ENCODE measurements at places on chromosomes 2 and 18.

DNA sequence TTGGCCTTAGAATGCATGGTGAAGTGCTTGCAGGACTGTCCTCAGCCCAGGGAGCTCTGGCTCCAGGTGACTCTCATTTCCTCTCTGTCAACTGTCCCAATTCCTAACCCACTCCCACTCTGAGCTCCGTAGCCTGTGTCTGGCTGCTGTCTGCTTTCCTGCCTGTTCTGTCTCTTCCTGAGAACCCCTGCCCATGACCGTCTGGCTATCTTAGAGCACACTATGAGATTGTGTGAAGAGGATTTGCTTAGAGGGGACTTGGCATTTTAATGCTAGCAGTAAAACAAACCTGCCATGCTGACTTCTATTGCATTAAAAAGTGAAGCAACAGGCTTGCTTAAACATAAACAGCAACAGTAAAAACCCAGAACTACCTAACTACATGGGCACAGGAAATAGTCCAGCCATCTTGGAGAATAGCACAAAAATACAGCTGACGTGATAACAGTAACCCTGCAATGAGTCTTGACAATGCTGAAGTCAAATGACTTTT, 234.7 kb downstream of the PRKCE start:
- no peak for DNase-seq

DNA sequence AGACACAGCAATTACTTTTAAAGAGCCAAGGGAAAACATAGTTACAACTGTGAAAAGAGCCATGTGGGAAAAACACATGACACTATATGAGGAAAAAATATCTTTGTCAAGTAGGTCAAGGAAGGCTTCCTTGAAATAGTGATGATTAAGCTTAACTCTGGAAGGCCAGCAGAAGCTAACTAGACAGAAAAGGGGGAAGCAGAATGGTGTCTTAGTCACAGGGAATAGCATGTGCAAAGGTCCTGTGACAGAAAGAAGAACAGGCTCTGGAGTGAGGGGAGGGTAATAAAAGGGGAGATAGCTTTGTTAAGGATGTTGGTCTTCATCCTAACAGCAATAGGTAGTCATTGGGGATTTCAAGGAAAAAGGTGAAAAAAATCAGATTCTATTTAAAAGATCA, 64.0 kb downstream of the ARHGAP25 start:
- no peak for DNase-seq

DNA sequence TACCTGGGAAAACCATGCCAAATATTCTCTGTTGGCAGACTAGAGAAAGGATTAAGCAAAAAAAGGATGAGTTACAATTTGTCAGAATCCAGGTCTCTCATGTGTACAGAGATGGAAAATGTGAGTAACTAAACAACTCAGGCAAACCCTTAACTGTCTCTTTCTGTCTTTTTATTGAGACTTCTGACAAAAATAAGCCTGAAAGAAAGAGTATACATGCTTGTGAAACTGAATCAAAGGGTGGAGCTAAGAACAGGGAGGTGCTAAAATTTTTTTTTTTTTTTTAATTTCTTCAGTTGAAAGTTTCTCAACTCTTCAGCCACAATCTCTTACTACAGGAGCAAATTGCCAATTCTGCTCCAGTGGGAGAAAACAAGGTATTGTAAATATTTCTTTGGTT, at the start of gene SERPINB10:
SERPINB10 (plus strand) TSS at position 295 of the 400 bp plus-strand sequence. CDS start 7,553 bp downstream, outside the sequence.
- no peak for DNase-seq

DNA sequence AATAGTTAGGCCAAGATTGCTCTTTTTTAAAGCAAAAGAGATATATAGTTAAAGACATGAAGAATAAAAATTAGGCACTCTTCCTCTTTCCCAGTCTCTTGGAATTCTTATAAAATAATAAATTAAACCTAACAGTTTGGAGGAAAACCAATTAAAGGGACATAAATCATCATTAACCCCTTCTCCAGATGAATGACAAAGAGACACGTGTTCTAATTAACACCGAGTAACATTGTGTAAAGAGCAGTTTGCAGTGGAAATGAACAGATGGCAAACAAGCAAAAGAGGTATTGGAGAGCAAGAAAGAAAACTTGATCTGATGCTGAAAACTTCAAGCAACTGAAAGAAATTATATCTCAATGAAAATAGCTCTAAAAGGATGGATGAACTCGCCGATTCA, 48.4 kb downstream of the BCL2 start:
- no peak for DNase-seq

DNA sequence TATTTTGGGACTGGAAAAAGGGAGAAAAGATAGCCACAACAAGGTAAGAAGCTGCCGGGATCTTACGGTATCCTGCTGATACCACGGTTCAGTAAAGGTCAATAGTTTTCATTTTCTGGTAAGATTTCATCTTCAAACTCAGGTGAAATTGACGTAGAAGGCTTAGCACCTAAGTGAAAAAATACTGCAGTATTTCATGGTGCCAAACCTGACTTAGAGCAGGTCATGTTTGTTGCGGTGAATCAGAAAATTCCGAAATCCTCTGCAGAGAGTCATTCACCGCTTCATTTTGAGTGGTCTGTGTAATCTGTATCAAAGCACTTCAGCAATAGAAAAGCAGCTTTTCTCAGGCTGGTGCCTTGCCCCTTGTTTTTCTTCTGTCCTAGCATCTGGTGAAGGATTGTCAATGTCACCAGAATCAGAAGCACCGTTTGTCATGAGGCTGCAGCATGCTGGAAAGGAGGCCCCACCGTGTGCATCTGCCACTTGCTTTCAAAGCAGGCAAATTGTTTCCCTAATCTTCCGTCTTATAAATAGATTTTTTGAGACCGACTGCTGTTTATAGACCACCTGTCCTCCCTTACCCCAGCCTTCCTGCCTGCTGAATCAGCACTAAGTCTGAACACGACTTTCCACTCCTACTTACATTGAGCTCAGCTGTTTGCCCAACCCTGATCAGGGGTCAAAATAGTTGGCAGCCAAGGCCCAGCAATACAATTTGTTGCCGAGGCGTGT, 156.3 kb downstream of the EML6 start:
- DNase-seq: no peak

GRCh38 chr2:215391531-215391930, 44.3 kb downstream of the FN1 start:
- no peak for DNase-seq

DNA sequence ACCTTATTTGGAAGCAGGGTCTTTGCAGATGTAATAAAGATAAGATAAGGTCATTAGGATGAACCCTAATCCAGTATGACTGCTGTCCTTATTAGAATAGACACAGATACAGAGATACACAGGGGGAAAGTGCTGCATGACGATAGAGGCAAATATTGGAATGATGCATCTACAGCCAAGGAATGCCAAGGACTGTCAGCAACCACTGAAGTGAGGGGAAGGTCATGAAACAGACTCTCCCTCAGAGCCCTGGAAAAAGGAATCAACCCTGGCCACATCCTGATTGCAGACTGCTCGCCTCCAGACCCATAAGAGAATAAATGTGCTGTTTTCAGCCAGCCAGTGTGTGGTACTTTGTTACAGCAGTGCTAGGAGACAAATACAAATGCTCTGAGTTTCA, 14.8 kb downstream of the TMEM237 start:
- no peak for DNase-seq

DNA sequence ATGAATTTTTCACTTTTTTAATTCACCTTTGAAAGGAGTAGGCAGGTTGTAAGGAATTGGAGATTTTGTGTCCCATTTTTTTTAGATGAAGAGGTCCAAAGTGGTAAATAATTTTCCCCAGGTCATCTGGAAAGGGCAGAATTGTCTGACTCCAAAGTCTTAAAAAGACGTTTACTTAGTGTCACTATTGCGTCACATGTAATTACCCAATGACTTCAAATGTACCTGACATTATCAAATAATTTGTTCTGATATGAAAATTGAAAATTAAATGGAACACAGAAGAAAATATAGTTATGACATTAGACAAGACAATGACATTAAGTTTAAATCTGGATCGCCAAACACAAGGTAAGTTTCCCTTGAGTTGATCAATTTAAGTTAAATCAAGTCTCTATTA, 24.2 kb upstream of the NBEAL1 start:
- DNase-seq: no peak

DNA sequence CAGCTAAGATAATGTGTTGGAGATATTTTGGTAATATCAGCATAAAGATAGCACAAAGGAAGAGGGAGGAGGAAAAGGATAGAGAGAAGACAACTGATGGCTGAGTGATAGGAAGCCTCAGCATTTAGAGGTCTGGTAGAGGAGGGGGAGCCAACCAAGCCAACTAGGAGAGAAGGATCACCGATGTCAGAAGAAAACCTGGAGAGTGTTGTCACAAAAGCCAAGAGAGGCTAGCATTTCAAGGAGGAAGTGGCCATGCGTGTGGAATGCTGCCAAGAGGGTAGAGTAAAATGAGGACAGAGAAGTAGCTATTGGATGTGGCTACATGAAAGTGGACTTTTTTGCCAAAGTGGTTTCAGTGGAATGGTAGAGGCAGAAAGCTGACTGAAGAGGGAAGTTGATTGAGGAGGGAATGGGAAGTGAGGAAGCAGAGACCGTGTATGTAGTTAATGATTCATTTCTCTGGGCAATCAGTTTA, 34.3 kb downstream of the LCLAT1 start:
- DNase-seq: no peak

- DNase-seq: no peak
Measured at GRCh38 chr2:105224444-105224843, 17.1 kb upstream of the GPR45 start.

DNA sequence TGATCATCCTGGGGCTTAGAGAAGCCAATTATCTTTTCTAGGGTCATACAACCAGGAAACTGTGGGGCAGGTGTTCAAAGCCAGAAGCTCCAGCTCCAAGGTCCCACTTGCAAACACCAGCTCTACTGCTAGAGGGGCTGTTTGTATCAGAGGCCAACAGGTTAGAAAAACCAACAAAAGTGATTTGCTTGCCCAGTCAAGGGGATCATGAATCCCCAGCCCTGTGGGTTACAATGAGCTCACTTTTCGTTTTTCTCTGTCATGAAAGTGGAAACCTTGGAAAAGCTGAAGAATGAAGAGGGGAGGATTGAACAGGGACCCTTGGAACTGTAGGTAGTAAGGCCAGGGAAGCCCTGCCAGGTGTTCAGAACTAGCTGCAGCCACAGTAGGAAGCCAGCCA, 119.2 kb downstream of the SPP2 start:
- no peak for DNase-seq

GRCh38 chr18:3401669-3402620, 48.0 kb upstream of the TGIF1 start:
- no peak for DNase-seq

DNA sequence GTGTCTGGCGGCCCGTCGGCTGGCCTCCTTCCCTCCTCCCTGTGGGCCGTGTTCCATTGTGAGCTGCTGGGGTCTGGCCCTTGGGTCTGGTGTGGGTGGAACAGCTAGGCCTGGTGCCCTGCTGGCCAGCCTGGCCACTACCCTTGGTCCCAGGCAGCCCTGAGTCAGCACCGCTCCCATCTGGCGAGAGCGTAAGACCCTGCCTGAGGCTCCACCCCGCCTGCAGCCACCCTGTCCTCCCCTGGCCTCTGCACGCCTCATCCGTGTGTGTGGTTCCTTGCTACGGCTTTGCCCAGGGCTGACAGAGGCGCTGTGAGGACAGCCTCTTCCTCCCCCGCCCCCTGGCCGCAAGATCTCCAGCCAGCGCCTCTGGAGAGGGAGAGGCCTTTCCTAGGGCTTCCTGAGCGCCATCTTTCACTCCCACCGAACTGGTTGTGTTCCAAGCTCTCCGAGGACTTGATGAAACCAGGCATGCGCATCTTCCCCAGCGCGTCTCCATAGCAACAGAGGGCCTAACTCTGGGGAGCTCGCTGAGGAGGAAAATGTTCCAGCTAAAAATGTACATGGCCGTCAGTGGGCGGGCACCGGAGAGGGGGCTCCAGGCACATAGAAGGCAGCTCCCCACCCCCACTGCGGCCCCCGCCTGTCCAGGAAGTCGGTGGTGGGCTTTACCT, 83.0 kb downstream of the STPG4 start:
- no peak for DNase-seq

- no peak for DNase-seq
Measured at GRCh38 chr2:119463990-119464389, 32.3 kb downstream of the TMEM37 start.

DNA sequence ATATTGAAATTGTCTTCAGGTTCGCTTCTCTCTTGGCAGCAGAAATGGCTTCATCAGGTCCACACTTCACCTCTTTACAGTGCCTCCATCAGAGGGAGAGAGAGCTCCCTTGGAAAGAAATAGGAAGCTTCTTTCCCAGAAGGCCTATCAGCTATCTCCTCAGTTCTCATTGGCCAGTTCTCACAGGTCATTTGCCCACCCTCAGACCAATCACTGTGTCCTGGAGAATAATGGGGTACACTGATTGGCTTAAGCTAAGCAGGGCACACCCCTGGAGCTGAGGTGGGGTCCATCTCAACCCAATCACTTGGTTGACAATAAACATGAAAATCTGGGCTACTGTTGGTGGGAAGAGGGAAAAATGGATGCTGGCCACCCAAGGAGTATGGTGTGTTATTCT, 5.2 kb downstream of the GNLY start:
- no peak for DNase-seq

DNA sequence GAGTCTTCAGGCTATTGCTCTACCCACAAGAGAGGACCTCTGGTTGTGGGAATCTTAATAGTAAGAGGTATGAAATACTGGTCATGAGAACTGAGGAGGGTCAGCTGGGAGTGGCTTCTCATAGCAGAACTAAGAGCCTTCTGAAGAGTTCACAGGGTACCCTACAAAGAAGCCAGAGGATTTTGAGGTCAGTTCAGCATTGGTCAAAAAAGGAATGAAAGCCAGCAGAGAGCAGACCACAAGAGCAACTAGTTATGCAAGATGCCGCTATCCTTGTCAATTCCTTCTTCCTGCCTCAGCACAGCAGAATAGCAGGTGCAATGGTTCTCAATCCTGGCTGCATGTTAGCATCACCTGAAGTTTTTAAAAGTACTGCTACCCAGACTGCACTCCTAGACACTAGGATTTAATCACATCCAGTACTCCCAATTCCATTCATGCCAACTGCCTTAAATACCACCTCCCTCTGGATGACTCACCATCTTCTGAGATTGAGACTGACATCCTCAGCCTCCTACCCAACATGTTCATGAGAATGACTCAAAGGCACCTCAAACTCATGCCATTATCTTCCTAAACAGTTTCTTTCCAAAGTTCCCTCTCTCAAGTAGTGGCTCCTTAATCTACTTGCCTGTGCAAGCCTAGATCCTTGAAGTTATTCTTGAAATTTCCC, 81.0 kb upstream of the RBMS1 start:
- no peak for DNase-seq

GRCh38 chr2:174593574-174594203, 3.9 kb downstream of the WIPF1 start:
- no peak for DNase-seq

- DNase-seq: no peak
Measured at GRCh38 chr2:232316461-232317330, 61.9 kb upstream of the ALPP start.

DNA sequence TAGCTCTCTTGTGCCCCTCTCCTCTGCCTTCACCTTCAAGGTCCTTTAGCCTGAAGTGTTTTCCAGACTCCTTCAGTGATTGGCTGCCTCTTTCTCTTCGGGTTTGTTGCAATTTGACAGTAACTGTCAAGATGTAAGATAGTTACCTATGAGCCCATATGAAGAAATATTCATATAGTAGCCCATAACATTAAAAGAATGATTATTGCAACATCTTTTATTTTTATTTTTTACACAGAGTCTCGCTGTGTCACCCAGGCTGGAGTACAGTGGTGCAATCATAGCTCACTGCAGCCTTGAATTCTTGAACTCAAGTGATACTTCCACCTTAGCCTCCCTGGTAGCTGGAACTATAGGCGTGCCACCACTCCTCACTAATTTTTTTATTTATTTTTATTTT, 80.5 kb downstream of the FOXI3 start:
- no peak for DNase-seq
